ENCODE measurements at places on chromosomes 1 and 21. TPM values are rescaled to one million over a fixed set of nuclear protein-coding genes. Genes with fewer than 3 reads are reported as not detected.

The RNF11 gene
- total RNA-seq, result 177 TPM

The NSUN4 gene
- 7.7 TPM for total RNA-seq

The SAMD13 gene
- total RNA-seq, result 5.3 TPM

The CRNN gene
- not detected for total RNA-seq

DNA sequence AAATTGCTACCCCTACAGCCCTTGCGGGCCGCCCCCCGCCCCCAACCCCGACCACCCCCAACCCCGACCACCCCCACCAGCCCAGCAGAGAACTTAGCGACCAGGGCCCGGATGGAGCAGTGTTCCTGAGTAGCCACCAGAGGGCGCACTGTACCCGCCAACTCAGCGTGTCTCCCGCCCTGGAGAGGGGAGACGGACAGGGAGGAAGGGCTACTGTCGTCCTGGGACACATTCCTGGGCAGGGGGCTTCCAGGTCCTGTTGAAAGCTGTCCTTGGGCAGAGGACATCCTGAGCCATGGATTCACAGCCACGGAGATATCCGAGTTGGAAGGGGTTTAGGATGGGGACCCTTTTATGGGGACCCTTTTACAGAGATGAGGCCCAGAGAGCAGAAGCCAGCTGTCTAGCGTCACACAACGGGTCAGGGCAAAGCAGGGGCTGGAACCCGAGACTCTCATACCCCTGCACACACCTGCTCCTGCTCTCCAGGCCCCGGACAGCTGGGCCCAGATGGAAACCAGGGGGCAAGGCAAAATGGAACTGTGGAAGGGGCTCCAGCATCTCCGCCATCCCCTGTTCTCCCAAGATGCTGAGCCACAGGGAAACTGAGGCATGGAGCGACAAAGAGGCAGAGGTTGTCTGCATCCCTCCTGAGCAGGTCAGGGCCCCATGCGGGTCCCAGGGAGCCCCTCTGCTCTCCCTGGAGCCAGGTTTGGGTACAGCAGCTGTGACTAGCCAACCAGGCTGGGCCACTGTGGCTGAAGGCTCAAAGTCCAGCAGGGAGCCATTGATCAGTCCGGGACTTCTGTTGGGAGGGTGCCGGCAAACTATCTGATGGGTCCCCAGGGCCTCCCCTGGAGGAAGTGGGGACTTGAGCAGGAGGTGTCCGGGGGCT lies 25.0 kb upstream of the LAPTM5 start:
- DNase-seq, result peak; percentile 64

GRCh38 chr1:28370239-28371009 lies 884 bp downstream of the PHACTR4 start:
- DNase-seq, result peak; percentile 31

- no peak for DNase-seq
Measured at GRCh38 chr1:232806186-232806510, 932 bp downstream of the MAP10 start.

DNA sequence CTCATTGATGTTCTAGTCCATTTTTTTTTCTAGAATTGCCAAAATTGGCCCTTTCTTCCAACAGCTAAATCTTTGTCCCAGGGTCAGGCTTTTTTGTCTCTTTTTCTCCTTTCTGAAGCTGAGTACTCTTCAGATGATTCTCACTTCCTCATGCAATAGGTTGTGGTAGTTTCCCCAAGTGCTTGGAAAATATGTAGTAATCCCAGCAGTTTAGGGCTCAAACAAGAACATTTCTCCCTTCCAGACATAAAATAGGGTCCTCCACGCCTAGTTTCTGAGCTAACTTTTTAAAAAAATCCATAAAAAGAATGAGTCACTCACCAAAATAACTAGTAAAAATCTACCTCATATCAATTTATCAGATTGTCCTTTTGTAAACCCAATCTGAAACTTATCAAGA lies 10.0 kb upstream of the MCOLN3 start:
- no peak for DNase-seq

GRCh38 chr1:228898582-228898992 lies 163.3 kb downstream of the RHOU start:
- DNase-seq, result peak; percentile 31

DNA sequence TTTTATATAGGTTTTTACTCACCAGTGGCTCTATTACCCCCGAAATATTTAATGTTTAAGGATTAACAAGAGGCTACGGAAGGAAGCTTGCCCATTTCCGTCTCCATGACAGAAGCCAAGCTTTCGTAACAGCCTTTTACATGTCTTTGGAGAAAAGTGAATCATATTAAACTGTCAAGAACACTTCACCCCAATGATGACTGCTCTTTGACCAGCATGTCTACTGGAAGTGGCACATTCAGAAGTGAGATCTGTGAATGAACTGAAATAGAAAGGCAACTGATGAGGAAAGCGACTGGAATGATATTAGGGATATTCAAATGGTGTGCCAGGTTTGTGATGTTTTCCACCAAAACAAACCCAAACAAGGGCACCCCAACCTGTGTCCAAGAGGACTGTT lies 8.5 kb upstream of the PRDM15 start:
- no peak for DNase-seq

GRCh38 chr1:27554293-27554692 lies 49.7 kb downstream of the AHDC1 start:
- no peak for DNase-seq

DNA sequence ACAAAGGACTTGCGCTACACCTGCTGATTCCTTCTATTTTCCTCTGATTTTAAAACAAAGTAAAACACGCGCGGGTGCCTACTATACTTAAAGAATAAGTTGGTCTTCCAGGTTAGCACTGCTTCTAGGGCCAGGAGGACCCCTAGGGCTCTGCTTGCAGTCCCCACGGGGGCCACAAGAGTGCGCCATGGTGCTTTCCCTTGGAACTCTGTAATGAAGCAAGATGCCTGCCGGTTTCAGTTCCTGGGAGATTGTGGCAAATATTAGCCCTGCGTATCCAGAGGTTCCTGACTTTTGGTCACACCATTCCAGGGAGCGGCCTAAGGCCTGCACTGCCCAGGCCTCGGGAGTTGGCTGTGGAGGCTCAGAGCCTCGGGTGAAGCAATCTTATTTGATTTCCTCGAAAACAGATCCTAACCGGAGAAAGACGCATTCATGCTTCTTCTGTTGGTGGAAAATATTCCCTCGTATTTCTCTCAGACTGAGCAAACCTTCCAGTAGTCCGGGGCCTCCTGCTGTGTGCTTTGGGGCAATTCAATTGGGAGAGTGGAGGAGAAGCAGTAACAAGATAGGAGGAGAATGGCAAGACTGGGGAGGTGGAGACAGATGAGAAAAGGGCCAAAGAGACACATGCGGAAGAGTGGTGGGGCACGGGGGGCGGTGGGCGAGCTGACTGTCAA lies 25.3 kb downstream of the ADAM30 start:
- DNase-seq, result peak; percentile 62

- DNase-seq, result peak; percentile 74
Measured at GRCh38 chr21:33069994-33070743, at the start of gene OLIG1. Gene OLIG1 (plus strand): TSS chr21:33070141. CDS start chr21:33070247, 106 bp downstream.

- no peak for DNase-seq
Measured at GRCh38 chr1:46653405-46653958, 14.7 kb downstream of the ATPAF1 start.

DNA sequence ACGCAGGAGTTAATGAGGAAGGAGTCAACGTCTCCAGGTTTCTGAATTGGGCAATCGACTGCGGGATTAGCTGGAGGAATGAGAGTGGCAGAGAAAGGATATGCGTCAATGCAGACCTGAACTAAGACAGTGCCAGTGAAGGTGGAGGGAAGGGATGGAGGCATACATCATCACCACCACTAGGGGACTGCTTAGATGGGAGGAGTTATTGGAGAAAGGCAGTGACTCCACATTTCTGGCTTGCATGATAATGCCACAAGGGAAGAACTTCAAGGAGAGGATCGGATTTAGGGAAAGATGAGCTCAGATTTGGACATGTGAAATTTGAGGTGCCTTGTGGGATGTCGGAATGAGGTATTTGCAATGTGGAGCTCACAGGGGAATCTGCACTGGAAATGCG lies 17.5 kb downstream of the VASH2 start:
- DNase-seq, result no peak

DNA sequence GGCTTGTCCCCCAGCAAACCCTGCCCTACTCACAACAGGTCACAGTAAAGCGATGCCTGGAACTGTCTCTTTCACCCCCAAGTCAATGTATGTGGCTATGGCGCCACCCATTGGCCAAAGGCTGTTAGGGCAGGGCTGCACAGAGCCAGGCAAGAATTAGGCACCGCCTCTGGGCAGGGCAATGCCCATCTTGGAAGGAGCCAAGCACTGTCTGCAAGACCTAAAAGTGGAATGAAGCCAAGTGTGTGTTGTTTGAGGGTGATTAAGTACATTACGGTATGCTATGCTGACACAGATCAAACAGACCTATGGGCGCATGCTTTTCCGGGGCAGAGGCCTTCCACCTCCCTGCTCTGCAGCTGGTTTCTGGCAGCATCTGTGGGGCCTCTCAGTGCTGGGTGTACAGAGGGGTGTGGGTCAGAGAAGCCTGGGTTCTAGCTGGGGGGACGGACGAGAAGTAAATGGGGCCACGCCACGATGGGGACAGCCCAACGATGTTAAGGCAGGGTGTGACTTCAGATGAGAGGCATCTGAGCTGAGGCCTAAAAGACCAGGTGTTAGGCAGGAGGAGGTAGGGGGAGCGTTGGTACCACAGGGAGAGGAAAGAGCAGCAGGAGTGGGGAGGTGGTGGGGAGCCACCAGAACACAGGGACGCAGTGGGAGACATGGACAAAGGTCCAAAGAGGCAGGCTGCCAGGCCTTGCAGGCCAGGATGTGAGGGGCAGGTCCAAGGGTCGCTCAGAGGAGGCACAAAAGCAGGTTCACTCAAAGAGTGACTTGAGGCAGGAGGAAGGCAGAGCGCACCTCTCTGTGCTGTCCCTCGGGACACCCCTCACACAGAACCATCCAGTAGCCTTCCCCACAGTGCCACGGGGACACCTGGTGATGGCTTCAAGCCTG lies 49.8 kb downstream of the ACOT7 start:
- peak; percentile 65 for DNase-seq

DNA sequence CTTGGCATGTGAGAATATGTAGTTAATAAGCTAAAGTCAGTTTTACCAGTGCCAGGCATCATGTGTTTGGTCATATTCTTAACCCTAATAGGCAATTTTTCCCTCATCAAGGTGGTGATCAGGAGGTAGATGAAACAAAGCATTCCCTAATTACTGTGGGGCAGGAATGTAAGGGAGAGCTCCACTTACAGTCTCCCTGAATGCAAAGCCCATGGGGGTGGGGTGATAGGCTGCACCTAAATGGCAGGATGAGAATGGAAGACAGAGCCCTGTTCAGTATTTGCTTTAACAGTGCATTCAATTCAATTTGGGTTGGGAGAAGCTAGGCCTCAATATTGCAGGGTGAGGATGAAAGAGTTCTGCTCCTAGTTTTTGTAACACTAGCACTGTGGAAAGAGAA lies 23.4 kb downstream of the ZNF678 start:
- DNase-seq, result no peak

DNA sequence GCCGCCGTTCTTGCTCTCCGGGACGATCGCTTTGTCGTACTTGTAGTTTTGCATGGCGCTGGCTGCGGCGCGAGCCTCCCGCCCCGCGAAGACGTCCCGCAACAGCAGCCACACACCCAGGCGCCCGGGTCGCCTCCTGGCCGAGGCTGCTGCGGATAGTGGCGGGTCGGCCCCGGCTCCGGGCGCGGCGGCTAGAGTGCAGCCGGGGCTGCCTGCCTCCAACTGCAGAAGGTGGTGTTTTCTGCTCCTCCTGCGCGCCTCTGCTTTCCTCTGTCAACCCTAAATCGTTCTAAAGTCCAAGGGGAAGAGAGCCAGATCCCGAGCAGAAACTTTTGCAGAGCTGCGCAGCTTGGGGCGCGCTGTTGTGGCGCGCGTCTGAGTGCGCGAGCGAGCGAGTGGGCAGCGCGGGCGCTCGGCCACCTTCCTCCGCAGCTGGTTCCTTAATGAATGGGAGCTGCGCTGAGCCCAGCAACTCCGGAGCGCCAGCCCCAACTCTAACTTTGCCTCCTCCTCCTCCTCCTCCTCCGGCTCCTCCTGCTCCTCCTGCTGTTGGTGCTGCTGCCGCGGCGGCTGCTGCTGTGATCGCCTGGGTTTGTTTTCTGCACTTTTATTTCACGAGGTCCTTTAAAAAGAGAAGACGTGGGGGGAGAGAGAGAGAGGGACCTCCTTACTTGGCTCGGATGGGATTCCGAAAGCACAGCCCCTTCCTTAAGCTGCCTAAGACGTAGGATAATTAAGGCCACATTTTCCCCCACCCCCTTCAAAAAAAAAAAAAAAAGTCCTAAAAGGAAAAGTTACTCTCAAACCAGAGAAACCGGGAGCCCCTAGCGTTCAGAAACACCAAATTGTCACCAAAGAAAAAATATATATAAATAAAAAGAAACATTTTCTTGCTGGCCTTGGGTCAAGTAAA lies at the start of gene PLPP3:
TSS of gene PLPP3 (minus strand) at position 601 of the 913 bp plus-strand sequence. CDS start at position 54, 547 bp downstream.
- peak; percentile 73 for DNase-seq

- no peak for DNase-seq
Measured at GRCh38 chr1:92219028-92219427, 1.3 kb downstream of the C1orf146 start.

- DNase-seq, result no peak
Measured at GRCh38 chr1:201268604-201269151, 14.6 kb upstream of the PKP1 start.

DNA sequence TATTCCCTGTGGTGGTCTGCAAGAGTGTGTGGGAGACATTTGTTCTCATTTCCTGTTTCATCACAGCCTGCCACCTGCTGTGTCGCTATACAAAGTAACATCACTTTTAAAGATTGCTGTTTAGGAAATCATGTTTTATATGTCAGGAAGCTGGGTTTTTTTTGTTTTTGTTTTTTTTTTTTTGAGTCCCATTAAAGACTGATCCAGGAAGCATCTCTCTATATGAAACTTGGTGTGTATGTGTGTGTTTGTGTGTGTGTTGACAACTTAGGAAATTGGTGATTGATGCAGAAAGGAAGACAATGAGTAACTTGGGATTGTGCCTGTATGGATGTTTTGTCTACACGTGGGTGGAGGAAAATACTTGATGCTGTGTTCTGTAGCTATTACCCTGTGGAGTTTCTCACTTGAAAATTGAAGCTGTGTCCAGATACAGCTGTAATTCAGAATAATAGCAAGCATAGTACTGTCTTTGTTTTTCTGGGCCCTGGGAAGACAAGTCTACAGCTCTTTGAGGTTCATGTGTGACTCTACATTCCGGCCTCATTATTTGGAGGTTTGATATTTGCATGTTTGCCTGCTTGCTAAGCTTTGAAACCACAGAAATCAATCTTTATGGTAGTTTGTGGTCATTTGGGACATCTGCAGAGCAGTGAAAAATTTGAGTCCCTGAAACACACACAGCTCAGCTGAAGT lies 47.9 kb downstream of the LAMC1 start:
- DNase-seq, result no peak

GRCh38 chr1:111517469-111518225 lies 14.2 kb upstream of the ADORA3 start:
- no peak for DNase-seq

DNA sequence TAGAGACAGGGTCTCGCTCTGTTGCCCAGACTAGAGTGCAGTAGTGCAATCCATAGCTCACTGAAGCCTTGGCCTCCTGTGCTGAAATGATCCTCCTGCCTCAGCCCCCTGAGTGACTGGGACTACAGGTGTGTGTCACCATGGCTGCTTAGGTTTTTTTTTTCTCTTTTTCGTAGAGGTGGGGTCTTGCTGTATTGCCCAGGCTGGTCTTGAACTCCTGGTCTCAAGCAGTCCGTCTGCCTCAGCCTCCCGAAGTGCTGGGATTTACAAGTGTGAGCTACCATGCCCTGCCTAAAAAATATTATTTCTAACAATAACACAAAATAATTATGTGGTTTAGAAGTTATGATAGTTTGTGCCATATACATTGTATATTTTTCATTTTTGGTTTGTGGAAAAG lies 9.9 kb downstream of the CAMTA1 start:
- DNase-seq, result no peak

All from frontal cortex (tissue), 4 donors.